Type B pancreatic cell (in vitro differentiated cells): ENCODE measurements at places on chromosomes 5 and 9.

DNA sequence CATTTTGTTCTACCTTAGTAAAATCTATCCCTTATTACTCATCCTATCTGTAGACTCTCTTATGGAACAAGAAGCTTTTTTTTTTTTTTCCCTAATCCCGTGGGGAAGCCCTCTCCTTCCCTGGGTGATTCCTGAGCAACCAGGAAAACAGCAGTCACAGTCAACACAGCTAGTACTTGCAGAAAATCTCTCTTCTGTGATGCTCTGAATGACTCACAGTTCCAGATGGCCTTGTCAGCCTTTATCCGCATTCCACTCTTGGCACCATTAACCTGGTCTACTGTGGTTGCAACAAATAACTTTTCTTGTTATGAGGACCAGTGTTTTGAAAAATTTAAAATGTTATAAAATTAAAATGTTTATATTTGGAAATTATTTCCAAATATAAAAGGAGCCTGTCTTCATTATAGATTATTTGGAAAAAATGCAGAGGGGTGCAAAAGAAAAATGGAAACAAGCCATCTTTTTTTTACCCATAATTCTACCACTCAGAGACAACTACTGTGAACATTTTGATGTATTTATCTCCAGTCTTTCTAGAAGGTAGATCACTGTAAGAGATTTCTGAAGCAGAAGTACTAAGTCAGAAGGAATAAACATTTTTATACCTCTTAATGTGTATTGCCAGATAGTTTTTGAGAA is 486.7 kb downstream of the RAB3C start:
- no peak for DNase-seq

- no peak for DNase-seq
Observed at GRCh38 chr9:92289708-92290390, 3.6 kb downstream of the IARS1 start.

DNA sequence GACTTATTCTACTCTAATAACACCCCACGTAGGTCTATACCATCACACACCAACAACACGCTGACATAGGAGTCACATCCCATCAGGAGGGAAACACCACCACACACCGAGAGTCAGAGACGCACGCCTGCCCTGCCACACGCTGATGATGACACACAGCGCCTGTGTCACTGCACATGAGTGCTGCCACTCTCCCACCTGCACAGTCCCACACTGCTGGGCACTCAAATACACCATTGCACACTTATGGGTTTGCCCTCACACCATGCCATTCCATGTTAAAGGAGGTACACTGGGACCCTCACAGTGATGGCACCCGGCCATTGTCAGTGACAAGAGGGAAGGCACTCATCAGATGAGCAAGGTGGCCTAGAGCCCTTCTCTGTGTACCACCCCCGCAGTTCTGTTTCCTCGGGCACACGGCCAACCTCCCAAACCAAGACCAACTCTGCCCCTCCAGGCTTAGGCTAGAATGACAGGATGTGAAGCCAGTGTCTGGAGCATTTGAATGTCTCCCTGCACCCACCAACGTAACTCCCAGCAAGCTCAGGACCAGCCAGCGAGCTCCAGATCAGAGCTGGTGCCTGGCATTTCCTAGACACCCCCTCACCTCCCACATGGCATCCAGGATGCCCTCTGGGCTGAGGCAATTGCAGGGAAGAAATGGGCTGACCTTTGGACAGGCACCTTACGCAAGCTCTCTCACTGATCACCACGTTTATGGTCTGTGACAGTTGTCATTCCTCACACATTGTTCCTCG is 3.6 kb upstream of the CPLX2 start:
- DNase-seq: no peak

GRCh38 chr5:72441862-72442540 is 65.2 kb downstream of the ZNF366 start:
- no peak for DNase-seq

GRCh38 chr5:92581690-92582089 is 999.3 kb downstream of the NR2F1-AS1 start:
- no peak for DNase-seq

- no peak for DNase-seq
Observed at GRCh38 chr9:21672761-21673160, 129.7 kb upstream of the MTAP start.

DNA sequence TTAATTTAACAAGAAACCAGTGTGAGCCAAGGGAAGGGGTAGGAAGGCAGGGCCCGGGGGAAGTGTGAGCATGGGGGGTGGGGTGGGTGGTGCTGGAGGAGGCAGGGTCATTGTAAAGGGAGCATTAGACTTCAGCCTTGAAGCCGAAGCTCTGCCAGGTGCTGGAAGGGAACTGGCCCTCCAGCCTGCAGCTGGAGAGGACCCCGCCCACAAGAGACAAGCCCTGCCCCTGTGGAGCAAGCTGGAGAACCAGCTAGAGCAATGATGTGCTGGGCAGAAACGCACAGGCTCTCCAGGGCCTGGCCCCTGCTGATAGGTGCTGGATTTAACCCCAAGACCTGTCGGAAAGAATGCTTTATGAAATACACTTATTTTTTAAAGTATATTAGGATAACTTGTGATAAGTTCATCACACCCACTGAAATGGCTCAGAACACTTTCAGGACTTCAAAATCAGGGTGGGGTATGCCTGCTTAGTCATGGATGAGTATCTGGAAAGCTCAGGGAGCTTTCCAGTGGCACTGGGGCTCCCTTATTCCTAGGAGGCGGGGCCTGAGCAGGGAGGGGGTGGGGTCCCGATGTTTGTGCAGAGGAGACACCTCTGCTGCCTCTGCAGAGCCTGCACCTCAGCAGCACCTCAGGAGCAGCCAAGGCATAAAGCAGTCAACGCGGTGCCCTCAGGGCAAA is 27.1 kb downstream of the UBE2QL1 start:
- no peak for DNase-seq

DNA sequence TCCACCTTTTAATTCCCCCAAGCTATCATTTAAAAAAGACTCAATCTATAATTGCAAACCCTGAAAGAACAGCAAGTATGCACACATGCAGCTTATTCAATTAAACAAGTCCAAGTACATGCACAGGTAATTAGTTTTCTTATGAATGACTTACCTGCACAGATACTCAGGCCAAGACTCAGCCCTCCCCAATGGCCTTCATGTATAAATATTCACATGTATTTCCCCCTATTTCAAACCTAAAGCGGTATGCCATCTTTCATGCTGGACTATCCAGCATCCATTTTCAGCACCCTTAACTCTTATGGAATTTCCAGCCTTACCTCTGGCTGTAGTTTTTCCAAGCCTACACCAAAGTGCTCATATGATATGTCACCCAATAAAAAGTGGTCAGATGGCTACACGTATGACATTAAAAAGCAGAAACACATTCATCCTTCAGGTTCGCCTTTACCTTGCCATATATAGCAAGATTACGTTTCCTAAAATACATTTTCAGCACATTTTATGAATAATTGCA is 205.5 kb downstream of the MEF2C start:
- DNase-seq: no peak
